Hematopoietic multipotent progenitor cell treated with erythropoietin and hydrocortisone succinate and interleukin-3 and kit ligand, for 8 days (in vitro differentiated cells): ENCODE measurements at places on chromosomes 2 and 18.

DNA sequence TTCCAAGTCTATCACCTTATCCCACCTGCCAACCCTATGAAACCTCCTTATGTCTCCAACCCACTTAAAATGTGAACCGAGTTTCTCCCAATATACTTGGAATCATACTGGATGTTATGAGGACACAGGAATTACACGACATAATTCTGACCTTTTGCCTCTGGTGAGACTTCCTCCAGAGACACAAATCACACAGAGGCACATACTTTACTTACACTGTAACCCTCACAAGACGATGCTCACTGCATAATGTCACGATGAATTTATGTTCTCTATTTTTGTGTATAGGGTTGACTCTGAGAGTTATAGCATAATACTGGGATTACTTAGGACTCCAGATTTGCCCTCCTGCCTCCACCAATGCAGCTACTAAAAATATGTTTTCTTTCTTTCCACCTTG is 28.0 kb upstream of the SETBP1 start:
- no peak for DNase-seq

DNA sequence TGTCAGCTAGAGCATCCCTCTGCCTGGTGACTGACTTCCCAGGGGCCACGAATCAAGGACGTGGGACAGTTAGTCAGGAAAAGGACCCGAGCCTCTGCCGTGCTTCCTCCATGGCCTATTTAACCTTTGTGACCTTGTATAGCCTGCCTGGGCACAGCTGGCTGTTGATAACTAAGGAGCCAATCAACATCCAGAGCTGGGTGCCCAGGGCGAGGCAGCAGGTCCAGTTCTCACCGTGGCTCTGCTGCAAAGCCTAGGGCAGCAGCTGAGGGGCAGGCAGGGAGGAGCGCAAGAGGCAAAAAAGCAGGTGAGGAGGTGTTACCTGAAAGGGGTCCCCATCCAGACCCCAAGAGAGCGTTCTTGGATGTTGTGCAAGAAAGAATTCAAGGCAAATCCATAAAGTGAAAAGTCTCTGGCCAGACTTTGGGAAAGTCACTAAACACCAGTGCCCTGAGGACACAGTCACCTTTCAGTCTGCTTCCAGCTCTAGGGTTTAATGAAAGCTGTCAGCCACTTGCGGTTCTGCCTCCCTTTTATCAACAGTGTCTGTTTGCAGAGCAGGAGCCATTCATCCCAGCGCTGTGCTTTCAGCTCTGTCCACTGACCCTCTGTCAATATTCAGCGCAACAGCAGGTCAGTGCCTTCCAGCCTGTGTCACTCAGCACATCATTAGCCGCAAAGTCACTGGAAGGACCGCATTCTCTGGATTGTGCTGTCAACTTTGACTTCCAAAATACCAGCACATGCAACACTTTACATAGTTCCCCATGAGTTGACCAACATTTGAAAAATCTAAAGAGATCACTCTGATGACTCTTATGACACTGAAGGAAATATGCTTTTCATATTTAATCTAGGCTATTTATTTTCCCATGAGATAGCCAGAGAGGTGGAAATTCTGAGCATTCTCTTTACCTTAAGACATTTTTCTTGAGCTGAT is 38.6 kb upstream of the ASAP2 start:
- no peak for DNase-seq

DNA sequence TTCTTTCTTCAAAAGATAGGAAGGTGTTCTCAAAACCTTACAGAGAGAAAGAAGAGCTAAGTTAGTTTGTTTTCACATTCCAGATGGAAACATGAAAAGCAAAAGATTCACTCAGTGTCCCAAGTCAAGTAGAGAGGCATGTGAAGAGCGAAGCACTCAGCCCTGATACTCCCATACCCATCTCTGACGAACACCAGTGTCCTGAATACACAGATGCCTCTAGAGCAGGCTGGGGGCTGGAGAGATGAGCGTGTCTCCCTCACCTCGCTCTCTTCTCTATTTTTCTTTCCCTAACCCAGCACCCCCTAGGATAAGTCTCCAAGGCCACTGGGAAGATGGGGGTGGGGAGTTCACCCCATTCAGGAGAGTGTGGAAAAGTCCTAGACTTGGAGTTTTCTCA is 227.8 kb downstream of the TMEM163 start:
- no peak for DNase-seq

- DNase-seq: no peak
Measured at GRCh38 chr2:27596627-27597026, 13.8 kb downstream of the ZNF512 start.

DNA sequence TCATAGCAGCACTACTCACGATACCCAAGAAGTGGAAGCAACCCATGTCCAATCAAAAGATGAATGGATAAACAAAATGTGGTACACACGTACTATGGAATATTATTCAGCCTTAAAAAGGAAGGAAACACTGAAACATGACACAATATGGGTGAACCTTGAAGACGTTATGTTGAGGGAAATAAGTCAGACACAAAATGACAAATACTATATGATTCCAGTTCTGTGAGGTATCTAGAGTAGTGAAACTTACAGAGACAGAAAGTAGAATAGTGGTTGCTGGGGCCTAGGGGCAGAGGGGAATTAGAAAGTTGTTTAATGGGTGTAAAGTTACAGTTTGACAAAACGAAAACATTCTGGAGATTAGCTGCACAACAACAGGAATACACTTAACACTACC is 24.7 kb downstream of the TLK1 start:
- DNase-seq: no peak

DNA sequence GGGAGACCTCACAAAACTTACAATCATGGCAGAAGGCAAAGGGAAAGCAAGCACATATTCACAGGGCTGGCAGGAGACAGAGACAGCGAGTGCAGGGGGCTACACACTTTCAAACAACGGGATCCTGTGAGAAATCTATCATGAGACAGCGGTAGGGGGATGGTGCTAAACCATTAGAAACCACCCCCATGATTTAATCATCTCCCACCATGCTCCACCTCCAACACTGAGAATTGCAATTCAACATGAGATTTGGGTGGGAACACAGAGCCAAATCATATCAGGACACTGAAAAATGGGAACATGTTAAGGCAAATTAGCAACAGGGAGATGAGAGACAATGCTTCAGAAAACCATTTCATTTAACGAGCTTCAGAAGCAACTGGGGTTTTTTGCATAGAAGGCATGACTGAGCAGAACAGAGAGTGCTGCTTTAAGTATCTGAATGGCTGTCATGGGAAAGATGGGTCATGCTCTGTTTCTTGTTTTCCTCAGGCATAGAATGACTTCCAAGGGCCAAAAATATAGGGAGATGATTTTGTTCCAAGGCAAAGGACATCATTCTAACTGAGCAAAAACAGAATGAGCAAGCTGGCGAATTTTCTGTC is 100.8 kb upstream of the MAP2 start:
- DNase-seq: no peak

- peak; percentile 64 for DNase-seq
Measured at GRCh38 chr2:184683911-184684310, 85.6 kb downstream of the ZNF804A start.

DNA sequence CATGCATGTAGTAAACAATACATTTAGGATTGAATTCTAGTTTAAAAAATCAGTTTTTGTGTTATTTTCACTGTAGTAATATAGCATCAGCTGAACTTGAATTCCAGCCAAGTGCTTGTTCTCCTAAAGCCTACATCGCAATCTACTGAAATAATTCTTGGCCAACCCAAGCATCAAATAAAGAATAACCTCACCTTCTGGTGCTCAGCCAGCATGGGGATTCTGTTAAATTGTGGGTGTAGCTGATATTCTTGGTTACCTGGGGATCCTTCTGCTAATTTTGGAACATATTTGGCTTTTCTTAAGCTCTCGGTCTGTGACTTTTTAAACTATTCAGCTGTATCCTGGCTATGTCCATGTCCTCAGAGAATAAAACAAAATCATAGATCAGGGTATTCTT is 248.8 kb downstream of the NRXN1 start:
- DNase-seq: no peak

DNA sequence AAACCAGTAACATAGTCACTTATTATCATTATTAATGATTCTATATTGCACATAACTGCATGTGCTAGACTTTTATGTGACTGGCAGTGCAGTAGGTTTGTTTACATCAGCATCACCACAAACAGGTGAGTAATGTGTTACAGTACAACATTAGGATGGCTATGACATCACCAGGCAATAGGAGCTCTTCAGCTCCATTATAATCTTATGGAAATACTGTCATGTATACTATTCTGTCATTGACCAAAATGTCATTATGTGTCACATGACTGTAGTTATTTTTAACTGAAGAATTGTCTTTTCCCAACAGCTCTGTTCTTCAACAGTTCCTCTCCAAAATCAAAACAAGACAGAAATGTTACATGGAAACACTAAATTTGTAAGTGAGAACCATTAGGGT is 96.3 kb downstream of the C18orf54 start:
- DNase-seq: no peak

DNA sequence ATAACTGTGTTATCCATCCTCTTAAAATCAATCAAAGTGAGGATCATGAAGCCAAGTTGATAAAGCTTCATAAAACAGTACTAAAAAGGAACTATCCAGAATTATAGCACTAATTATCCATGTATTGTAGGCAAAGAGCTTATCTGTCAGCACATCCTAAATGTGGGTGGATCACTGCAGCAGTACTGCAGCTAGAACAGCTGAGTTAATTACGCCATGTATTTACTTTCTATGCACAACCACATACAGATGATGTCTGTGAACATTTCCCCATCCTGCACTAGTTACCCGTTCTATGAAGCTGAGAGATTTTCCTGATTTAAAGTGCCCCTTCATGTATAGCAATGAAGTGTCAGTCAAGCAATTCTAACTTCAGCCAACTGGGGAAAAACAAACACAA is 96.6 kb downstream of the RAPH1 start:
- DNase-seq: no peak

GRCh38 chr2:236969767-236970655 is 115.7 kb upstream of the COPS8 start:
- DNase-seq: no peak

GRCh38 chr2:196376984-196377877 is 205.9 kb upstream of the STK17B start:
- no peak for DNase-seq

GRCh38 chr2:65479524-65479923 is 47.1 kb upstream of the SPRED2 start:
- DNase-seq: no peak

DNA sequence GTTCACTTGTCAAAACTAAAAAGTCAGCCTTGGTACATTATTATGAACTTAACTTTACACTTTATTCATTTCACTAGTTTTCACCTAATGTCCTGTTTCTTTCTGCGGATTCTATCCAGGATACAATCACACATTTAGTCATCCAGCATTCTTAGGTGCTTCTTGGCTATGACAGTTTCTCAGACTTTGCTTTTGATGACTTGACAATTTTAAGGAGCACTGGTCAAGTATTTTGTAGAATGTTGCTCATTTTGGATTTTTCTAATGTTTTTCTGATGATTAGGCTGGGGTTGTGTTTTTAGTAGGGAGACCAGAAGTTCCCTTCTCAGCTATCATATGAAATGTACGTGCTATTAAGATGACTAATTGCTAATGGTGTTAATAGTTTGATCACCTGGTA is 601.2 kb downstream of the LRRTM4 start:
- no peak for DNase-seq

- DNase-seq: no peak
Measured at GRCh38 chr2:48129293-48129950, 223.1 kb upstream of the FBXO11 start.

DNA sequence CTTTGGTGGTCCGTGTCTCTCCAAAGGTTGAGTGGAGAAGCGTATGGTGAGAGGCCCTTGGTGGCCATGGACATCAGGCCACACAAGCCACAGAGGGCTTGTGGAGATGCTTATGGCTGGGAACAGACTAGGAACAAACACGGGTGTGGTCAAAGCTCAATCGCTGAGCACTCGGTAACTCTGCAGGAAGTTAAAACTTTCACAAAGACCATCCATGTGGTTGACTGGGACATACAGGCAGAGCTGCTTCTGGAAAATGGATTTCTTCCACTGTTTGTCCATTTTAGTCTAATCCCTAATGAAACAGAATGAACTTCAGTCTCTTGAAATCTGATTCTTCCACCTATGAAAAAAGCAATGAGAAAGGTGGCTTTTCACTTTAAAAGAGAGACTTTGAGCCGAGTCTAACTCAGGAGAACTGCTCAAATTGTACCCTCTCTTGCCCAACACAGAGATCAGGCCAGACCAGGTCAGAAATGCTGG is 17.7 kb downstream of the GDF7 start:
- DNase-seq: no peak

- DNase-seq: no peak
Measured at GRCh38 chr2:49940626-49941025, 786.3 kb upstream of the FSHR start.

GRCh38 chr2:46369783-46370182 is 72.6 kb downstream of the EPAS1 start:
- DNase-seq: no peak

DNA sequence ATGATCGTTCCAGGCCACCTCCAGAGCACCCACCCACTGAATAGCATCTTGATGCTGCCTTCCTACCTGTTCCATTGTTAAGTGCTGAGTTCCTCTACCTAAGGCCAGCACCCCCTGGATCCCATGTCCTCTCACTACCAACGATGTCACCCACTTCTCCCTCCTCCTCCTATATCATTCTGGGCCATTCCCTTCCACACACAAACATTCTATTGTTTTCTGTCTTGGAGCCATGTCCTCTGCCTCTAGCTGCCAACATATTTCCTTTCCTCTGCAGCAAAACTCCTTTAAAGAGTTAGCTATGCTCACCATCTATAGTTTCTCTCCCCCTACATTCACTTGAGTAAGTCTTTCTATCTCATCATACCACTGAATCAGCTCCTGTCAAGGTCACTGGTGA is 64.0 kb upstream of the ACKR3 start:
- DNase-seq: no peak

GRCh38 chr2:74975016-74975415 is 16.6 kb downstream of the POLE4 start:
- DNase-seq: no peak

DNA sequence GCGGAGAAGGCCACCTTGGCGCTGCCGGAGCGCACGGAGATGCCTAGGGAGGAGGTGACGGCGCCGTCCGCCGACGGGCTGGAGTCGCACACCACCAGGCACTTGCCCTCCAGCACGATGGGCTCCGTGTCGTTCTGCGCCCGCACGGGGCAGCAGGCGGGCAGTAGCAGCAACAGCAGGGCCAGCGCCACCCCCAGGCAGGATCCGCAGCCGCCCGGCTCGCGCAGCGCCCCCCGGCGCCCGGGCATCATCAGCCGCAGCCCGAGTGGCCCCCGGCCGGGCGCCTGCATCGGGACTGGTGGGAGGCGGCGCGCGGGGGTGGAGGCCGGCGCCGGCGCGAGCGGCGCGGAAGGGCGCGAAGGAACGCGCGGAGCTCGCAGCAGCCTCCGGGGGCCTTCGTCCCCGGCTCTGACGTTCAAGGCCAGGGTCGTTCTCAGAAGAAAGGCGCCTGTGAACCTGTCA is 2.2 kb downstream of the CBLN2 start:
- no peak for DNase-seq

DNA sequence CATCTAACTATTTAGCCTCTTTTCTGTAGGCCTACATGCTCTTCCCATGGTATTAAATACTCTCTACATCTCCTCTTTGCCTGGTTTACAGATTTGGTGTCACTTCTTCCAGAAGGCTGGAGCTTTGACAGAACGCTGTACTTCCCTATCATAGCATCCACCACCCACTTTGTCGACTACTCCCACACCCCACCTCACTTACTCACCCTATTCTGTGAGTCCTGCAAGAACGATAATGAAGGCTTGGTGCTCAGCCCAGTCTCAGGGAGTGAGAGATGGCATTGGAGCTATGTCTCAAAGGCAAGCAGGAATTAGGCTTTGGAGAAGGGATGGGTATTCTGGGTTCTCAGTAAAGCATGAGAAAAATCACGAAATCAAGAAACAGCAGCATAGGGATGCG is 20.3 kb upstream of the KDM3A start:
- no peak for DNase-seq

- peak; percentile 76 for DNase-seq
Measured at GRCh38 chr18:58051765-58052460, 7.9 kb downstream of the NEDD4L start.
